CD14-positive monocyte (primary cell): ENCODE measurements at places on chromosomes 6 and 20.

GRCh38 chr6:12417191-12417590 is 127.0 kb downstream of the EDN1 start:
- DNase-seq: no peak

DNA sequence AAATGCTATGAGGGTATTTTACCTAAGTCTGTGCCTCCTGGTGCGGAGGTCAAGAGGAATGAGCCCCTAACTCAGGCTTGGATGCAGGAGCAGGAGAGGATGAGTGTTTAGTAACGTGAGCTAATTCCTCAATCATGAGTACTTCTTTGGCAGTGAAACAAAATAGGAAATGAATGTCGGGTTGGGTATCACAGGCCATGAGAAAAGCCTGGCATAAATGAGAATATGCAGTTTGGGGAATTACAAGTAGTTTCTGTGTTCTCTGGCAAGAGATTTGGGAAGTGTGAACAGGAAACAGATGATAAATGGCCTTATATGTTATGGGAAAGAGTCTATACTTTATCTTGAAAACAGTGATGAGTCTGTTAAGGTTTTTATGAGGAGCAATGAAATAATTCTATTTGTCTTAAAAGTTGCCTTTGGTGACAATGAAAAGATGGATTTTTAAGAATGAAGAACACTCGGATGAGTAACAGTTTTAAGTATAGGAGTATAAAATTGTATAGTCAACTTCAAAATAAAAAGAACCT is 59.0 kb upstream of the RNF146 start:
- no peak for DNase-seq

GRCh38 chr6:27777126-27777525 is 135.1 kb downstream of the OR2B2 start:
- no peak for DNase-seq

DNA sequence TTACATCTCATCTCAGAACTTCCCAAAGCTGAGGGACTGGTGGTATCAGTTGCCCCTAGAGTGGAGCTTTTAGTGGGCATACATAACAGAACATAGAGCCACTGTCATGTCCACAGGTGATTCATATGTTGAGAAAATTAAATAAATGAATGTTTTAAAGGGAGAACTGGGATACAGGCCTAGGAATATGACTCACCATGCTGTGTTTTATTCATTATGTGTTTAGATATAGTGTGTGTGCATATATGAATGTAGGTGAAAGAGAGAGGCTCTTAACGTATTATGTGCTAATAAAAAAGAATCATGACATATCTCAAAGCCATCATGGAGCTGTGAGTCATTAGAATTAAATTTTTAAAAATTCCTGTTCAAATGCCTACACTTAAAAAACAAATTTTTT is 332.2 kb upstream of the RSPO3 start:
- no peak for DNase-seq

- DNase-seq: no peak
Observed at GRCh38 chr6:308768-309167, 16.5 kb downstream of the DUSP22 start.

DNA sequence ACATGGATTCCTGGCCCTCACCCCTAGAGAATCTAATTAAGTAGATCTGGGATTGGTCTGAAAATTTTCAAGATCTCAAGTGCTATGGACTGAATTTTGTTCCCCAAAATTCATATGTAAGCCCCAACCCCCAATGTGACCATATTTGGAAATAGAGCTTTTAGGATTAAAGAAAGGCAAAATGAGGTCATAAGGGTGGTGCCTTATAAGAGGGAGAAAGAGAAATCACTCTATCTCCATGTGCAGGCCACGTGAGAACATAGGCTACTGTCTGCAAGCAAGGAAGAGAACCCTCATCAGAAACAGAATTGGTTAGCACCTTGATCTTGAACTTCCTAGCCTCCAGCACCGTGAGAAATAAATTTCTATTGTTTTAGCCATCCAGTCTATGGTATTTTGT is 8.5 kb upstream of the DSE start:
- DNase-seq: no peak

- DNase-seq: no peak
Observed at GRCh38 chr20:18909254-18909653, 95.7 kb downstream of the SCP2D1 start.

DNA sequence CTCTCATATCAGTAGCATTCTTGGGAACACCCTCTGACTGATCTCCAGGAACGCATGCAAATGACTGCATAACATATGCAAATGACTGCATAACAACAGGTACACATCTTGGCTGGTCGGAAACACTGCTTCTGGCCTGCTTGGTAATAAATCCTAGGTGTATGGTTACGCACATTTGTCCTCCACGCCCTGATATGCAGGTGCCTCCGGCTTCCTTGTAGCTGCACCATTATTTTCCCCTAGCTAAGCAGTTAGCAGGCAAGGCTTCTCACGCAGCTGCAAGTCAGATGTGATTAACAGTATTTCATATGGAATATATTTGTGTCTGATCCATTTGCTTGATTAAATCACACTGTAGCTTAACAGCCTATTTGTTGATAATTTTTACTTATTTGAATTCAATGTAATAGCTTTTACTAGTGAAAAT is 5.9 kb downstream of the RPS6KA2 start:
- no peak for DNase-seq

- peak; percentile 84 for DNase-seq
Observed at GRCh38 chr6:30130887-30131862, 4.8 kb upstream of the TRIM40 start.

DNA sequence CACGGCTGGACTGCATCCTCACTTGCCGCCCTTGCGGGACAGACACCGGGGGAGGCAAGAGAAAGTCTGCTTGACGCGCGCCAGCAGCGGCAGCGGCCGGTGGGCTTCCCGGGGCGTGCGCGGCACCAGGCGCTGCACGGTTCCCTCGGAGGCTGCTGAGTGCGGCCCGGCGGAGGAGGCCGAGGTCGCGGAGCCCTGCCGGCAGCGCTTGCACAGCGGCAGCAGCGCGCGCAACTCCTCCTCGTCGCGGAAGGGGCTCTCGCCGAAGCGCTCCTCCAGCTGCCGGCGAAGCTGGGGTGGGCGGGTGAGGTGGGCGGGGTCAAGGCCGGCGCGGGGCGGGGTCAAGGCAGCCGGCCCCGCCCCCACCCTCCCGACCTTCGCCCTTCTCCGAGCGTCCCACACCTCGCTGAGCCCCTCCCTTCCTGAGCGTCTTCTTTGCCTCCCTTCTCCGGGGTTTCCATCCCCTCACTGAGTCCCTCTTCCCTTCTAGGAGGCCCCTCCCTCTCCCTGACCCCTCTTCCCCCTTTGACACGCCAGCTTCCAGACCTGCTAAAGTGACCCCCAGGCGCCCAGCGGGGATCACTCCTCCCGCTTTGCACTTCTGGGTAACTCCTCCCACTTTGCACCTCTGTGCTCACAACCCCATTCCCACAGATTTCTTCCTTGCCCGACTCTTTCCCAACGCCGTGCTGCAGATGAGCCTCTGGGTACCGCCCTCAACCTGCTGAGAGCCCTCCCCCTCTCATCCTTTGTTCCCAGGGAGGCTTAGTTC is 8.8 kb downstream of the DUSP15 start:
- peak; percentile 22 for DNase-seq

DNA sequence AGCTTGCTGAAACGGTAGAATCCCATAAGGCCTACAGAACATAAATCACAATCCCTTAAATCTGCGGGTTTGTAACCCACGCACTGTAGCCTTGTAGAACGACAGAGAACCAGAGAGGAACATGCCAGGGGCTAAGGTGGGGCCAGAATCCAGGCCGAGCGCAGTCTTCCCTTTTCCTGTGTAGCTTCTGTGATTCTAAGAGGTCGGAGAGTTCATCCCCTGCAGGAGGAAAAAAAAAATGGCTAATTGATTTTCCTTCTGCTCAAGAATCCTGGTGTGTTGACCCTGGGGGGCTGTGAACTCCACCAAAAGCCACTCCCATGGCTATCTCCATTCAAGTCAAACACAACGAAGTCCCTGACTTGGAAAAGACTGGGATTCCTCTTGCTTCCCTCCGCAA is 96.3 kb downstream of the SPTLC3 start:
- DNase-seq: no peak

GRCh38 chr6:55443238-55444134 is 116.2 kb downstream of the GFRAL start:
- no peak for DNase-seq

DNA sequence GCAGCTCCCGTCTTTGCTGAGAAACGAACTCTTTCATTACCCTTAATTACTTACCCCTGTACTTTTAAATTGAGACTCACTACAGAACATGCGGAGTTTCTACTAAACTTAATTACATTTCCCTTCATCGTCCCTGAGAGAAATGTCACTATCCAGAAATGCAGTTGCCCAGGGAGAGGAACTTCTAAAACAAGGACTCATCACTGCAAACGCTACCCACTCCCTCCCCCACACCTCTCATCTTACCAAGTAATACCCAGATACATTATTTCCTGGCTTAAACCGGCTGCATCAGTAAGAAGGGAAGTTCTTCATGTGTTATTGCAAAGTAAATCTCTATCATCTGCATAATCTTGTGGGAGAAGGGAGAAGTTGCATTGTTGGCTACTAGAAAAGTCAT is 138.3 kb downstream of the IPCEF1 start:
- DNase-seq: no peak

DNA sequence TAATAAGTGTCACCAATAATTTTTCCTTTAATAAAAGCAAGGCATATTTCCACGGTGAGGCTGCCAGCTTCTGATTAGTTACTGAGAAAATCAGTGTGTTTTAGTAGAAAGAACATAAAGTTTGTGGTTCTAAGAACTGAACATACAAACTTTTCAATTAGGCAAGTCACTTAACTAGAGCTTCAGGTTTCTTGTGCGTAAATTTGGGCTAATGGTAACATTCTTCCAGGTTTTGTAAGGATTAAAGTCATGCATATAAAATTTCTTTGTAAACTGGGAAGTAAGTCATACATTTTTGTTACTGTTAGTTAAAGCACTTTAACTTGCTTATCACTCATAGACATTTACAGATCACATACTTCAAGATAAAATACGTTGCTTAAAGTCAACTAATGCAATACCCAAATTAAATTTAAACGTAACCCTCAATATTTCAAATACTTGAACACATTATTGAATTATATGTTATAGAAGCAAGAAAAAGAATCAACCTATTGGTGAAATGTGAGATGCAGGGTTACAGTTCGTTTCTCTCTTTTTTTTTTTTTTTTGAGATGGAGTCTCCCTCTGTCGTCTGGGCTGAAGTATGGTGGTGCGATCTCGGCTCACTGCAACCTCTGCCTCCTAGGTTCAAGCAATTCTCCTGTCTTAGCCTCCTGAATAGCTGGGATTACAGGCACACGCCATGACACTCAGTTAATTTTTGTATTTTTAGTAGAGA is 327.3 kb upstream of the NOX3 start:
- no peak for DNase-seq
